Activated CD8-positive, alpha-beta memory T cell treated with anti-CD3 and anti-CD28 coated beads, Interleukin-2, amount 10 ng/mL, durations not matched to agents 7 days and 5 days (primary cell): ENCODE measurements at places on chromosomes 11 and 22. TPM values are rescaled to one million over a fixed set of nuclear protein-coding genes. Genes with fewer than 3 reads are reported as not detected.

DNA sequence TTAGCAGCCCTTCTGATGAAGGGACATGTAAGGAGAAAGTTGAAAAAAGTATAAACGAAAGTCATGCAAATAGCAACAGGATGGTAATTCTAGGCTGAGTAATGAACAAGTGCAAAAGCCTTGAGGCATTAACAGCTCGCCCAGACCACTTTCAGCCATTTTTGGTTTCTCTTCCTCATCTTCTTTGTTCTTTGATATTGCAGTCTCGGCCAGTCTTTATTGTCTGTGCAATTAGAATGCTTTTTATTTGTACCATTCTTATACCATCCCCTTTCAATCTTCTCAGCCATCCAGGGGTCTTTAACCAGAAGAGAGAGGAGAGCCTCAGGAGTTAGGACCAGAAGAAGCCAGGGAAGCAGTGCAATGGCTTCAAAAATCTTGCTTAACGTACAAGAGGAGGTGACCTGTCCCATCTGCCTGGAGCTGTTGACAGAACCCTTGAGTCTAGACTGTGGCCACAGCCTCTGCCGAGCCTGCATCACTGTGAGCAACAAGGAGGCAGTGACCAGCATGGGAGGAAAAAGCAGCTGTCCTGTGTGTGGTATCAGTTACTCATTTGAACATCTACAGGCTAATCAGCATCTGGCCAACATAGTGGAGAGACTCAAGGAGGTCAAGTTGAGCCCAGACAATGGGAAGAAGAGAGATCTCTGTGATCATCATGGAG is 7.3 kb downstream of the TRIM34 start:
- no peak for DNase-seq

DNA sequence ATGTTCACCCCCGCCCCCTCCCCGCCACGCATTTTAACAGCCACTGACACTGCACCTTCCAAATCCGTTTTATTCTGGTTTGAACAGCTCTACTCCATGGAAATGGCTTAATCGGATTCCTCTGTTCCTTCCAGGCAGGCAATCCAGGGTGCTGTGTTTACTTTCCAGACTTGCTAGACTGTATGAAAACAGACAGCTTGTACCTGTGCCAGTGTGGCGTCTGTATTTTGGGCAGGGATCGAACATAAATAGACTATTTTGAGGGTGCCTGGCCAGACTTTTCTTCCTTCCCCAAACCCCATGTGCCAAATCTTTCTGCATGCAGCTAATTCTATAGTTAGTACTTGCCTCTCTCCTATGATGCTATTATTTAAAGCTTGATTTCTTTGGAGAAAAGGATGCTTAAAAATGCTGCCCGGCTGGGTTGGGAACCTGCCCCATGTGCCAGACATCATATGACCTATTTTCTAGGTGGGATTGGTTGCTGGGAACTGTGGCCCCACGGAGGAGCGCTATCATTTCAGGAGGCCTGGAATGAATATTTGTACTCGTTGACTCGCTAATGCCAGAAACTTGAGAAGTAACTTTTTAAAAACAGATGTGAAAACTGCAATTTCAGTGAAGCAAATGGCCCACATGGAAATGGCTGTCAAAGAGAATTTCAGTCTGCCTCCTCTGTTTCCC is 814.8 kb downstream of the BRD1 start:
- DNase-seq, result peak; percentile 16

DNA sequence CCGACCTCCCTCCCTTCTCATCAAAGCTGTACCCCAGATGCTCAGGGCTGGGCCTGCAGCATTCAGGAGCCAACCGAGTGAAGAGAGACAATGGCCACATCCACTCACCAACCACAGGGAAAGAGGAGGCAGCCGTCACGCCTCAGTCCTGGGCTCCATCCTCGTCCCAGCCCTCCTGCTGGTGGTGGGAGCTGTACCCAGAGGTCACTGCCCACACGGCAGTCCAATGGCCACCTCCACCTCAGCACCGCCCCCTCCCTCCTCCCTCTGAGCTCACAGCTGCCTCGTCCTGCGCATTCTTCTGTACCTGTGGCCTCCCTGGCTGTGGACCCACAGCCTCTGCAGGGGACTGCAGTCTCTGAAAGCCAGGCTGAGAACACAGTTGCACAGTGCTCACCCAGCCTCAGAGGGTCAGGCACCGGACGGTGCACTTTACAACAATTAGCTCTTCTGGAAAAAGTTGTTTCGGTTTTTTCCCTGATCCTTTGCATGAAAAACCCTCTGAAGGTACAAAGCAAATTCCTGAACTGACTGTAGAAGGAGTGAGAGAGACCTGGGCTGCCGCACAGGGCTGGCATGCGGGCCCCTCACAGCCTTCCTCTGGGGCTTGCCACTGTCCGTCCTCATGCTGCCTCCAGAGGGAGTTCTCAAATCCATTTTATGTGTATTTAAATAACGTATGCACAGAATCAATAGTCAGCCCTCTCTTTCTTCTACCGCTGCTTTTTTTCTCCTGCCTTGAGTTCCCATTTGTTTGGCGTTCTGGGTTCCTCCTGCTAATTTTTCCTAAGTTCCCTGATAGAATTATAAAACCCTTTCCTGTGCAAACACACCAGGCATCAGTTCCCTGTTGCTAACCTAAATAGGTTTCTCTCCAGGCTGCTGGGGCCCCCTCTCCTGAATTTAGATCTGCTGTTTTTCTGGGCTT is 52.7 kb downstream of the PHF21B start:
- DNase-seq, result no peak

DNA sequence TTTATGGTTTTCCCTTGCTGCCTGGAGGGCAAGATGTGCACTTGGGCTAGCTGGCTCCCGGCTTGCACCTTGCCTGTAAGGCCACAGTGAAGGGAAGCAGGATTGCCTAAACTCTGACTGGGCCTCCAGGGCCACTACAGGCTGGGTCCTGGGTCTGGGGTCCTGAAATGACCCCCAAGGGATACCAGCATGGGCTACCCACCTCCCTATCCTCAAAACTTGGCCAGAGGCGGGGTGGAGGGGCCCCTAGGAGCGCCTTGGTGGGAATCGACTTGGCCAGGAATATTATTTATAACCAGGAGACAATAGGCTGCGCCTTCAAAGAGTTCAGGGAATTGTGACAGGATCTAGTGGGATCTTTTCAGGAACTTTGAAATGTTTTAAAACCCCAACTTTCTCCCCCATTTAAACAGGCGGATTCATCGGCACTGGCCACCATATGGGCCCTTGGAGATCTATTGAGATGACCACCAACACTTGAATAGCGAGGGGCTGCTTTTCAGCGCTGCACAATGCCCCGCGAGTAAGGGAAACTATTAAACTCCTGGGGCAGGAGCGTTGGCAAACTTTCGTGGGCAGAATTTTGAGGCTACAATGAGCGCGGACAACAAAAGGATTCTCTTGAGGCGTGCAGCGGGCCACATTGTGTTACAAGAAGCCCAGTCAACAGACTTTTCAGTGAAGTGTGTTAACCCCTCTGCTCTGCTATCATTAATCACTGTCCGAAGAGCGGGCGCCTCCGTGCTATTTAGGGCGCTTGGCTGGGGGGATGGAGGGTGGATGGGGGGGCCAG is 15.2 kb downstream of the PAX6 start:
- DNase-seq, result peak; percentile 9

PLAAT2 gene
- total RNA-seq, result 0.73 TPM

KLHL35 gene
- not detected for total RNA-seq

NLRP14 gene
- not detected for total RNA-seq
